Stimulated activated CD4-positive, alpha-beta T cell treated with anti-CD3 and anti-CD28 coated beads, Interleukin-12 subunit alpha, Interleukin-12 subunit beta, amount 100 ng/mL, for 48 hours (primary cell): ENCODE measurements at places on chromosomes 1 and 21.

GRCh38 chr1:69499203-69499803 lies 68.4 kb upstream of the LRRC7 start:
- no peak for DNase-seq

GRCh38 chr1:159853417-159854115 lies 8.9 kb downstream of the VSIG8 start:
- DNase-seq: no peak

DNA sequence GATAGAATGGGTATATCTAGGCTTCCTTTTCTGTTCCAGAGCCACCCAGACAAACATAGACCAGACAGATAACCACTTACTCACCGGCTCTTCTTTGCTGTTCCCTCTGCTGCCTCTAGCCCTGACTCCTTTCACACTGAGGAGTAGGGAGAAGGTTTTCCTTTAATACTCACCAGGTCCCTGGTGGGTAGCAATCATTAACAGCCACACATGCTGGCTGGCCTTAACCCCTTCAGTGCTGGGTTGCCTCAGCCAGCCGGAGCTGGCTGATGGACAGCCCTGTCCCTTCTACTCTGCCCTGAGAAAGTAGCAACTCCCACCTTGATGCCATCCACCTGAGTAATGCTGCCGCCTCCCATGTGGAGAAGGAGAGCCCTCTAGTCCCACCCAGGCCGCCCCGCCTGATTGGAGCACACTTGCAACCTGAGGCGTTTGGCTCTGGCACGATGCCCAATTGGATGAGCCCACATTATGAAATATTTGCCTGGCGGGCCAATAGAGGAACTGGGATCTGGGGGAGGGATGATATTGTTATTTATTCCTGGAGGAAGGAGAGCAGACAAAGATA lies 71.6 kb downstream of the PLEKHA6 start:
- no peak for DNase-seq

- no peak for DNase-seq
These were observed 8.5 kb downstream of the GNG12 start for GRCh38 chr1:67824766-67825165.

GRCh38 chr21:23014021-23014420 lies 2015.8 kb downstream of the NCAM2 start:
- no peak for DNase-seq

DNA sequence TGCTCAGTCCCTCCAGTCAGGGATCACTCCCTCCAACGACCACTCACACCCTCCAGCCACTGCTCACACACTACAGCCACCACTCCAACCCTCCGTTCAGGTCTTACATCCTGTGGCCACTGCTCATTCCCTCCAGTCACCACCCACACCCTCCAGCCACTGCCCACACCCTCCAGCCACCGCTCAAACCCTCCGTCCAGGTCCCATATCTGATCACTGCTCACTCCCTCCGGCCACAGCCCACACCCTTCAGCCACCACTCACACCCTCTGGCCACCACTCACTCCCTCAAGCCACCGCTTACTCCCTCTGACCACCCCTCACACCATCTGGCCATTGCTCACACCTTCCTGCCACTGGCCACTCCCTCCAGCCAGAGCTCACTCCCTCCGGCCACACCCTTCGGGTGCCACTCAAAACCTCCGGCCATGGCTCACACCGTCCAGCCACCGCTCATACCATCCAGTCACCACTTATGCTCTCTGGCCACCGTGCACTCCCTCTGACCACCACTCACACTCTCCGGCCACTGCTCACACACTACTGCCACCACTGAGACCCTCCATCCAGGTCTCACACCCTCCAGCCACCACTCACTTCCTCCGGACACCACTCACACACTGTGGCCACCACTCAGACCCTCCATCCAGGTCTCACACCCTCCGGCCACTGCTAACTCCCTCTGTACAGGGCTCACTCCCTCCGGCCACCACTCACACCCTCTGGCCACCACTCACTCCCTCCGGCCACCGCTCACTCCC lies 4.7 kb upstream of the TFF1 start:
- no peak for DNase-seq

DNA sequence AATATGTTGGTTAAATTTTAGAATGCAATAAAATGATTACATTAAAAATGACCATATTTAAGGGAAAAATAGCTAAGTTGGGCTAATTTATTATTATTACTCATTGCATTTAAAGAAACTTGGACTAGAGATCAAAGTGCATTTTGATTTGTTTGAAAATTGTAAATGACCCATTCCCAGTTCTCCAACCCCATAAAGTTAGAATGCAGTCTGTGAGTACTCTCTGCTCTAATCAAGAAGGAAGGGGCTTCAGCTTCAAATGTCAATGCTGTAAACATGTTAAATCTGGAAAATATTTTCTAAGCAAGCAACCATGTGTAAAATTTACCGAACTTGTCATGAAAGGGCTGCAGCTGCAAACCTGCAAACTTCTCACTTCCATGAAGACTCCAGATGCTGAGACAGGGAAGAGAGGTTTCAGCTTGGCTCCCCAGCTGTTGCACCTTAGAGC lies 232.7 kb downstream of the TTLL7 start:
- DNase-seq: no peak

- DNase-seq: no peak
These were observed 627.7 kb downstream of the PLA2G4A start for GRCh38 chr1:187456446-187456845.

DNA sequence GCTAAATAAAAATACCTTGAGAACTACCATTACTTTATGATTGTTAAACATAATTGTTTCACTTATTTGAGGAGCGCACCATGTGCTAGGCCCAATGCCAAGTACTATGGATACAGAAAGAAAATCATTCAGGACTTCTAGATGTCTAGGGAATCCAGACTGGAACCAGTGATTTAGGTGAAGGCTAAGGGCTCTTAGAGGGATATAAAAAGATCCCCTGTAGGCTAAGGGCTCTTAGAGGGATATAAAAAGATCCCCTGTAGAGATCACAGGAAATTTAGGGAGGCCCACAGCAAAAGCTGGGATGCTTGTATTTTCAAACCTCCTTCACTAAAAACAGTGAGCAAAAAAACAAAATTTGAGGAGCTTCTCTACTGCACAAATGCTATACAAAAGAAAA lies 6.7 kb downstream of the TOR1AIP2 start:
- no peak for DNase-seq

- no peak for DNase-seq
These were observed 21.6 kb upstream of the FHAD1 start for GRCh38 chr1:15225461-15225860.

DNA sequence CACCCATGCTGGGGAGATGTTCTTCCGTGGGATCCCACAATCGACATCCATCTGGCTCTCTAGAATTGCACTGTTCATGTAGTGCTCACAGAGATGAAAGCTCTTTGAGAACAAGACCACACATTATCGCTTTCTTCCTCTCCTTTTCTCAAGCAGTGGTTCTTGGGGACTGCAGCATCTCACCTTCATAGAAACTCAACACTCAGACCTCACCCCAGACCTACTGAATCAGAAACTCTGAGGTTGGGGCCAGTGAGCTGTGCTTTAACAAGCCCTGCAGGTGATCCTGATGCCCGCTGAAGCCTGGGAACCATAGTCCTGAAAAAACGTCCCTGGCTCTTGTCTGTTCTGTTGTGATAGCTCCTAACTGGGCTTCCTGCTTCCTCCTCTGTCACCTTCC lies 251.3 kb upstream of the FGGY start:
- no peak for DNase-seq

- no peak for DNase-seq
These were observed 8.6 kb downstream of the CC2D1B start for GRCh38 chr1:52357397-52357796.

- no peak for DNase-seq
These were observed 311.7 kb downstream of the KCNH1 start for GRCh38 chr1:210822241-210822640.

DNA sequence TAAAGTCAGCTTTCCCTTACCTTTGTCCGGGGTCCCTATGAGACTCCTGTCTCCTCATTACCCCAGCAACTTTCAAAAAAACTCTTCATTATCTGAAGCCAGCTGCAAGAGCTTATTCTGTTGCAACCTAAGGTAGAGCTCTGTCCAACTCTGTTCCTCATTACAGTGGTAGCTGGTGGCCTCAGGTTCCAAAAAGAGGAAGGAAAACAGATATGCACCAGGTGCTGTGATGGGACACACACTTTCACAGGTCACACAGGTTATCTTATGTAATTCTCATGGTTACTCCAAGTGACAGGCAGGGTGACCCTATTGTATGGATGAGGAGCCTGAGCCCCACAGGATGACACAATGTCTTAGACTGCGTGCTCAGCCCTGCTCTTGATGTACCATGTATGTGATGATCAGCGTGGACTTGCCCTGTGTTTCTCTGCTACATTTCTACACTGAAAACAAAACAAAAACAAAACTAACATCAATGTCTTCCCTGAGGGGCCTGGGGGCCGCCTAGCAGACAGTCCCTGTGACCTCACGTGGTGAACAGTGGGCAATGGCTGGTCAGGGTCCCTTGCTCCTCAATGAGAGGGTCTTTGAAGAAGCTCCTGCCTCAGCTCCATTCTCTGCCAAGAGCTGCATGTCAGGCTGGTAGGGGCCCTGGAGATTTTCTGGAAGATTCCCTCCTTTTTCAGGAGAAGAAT lies 9.7 kb upstream of the TENT5C start:
- no peak for DNase-seq

- no peak for DNase-seq
These were observed 39.0 kb downstream of the SLC37A1 start for GRCh38 chr21:42552407-42553336.

GRCh38 chr1:81799939-81800694 lies 617 bp upstream of the ADGRL2 start:
- DNase-seq: no peak

GRCh38 chr1:154910851-154911250 lies 25.7 kb downstream of the PMVK start:
- no peak for DNase-seq

DNA sequence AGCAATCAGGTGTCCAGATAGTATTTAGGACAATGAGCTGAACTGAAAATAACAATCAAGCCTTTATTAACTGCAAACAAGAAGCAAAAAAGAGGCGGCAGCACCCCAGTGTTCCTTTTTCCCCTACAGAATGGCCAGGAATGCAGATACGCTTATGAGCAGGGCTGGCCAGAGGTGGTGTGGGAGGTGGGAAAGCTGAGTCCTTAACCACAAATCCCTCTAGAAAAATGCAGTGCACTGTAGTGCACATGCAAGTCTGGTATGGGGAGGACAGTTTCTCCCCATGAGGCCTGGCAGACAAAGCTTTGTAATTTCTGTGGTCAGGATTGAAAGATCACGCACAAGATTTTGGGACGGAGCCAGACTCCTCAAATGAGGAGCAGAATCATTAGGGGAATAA lies 10.7 kb upstream of the IFNAR1 start:
- DNase-seq: no peak

GRCh38 chr1:199009447-199009846 lies 370.6 kb downstream of the PTPRC start:
- DNase-seq: no peak

GRCh38 chr1:39127513-39127912 lies 77.0 kb upstream of the MACF1 start:
- no peak for DNase-seq

GRCh38 chr1:90831910-90832309 lies 114.8 kb upstream of the BARHL2 start:
- DNase-seq: no peak

- no peak for DNase-seq
These were observed 29.9 kb downstream of the PSMG1 start for GRCh38 chr21:39153373-39153772.

- no peak for DNase-seq
These were observed 40.2 kb downstream of the ECE1 start for GRCh38 chr1:21249940-21250493.

DNA sequence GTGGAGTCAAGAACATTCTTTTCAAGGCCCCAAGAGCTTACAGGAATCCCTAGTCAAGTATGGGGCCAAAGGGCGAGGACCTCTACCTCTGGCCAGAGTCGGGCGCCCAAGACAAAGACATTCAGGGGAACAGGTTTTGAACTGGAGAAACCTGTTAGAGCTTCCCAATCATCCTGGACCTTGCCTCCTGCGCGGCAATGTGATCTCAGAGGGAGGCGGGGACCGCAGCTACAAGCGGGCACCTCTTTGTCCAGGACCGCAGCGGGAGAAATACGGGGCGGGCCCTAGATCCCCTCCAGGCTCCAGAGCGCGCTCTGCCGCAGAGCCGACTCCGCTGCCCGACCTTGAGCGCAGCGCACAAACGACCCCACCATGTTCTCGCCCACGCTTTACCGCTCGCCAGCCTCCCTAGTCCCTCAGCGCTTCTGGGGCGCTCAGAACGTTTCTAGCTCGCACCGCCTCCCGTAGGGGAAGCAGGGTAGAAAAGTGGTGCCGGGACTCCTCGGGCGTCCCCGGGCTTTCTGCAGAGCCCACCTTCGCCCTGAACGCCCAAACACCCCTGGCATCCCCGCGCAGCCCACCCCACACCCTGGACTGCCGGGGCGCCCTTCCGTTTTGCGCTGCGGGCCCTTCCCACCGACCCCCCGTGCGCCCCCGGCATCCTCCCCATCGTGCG lies 28.1 kb downstream of the RABIF start:
- peak; percentile 8 for DNase-seq

DNA sequence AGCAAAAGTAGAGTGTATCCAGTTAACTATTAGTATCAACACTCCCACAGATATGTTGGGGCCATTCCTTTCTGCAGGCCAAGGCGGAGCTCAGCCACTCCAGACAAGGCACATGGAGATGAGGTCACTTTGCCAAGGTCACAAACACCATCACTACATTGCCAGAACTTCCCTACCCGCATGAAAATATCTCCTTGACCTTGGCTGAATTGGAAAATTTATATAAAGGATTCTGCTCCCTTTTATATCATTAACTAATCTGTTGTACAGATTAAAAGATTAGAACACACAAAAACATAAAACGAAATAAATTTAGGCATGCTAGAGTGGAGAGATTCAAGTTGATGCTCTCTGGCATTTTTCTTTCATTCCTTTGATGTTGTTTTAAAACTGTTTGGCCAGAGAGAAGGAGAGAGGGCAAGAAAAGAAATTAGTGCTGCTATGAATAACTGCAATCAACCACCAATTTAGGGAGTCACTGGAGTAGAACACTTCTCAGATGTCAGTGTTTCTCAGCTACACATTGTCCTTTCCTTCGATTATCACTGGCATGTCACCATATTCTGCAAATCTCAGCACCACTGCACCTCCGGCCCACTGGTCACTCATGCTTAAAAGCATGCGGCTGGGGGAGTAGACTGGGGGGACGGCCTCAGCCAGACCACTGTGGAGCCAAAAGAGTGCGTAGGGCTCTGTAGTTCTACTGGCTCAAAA lies 78.7 kb upstream of the ATP1B1 start:
- no peak for DNase-seq

- DNase-seq: no peak
These were observed 490.9 kb downstream of the NPHP4 start for GRCh38 chr1:5501206-5501930.

DNA sequence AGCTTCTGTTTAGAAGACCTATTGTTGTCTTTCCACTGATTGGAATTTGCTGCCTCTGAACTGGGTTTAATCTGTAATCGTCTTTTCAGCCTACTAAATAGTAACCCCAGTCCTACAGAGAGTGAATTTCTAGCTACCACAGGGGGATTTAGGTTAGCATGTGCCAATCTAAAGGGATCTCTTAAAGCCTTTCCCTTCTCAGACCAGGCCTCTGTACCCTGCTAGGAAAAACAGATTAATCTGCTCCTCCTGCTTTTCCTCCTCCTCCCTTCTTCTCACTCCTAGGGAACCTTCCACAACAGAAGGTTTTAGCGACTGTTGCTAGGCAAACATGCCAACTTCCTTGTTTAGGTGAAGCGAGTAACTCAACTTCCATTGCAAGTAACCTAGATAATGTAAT lies 1.3 kb upstream of the RC3H1 start:
- DNase-seq: no peak
